Fibroblast of skin of back (primary cell): ENCODE measurements at places on chromosomes 13 and 19.

GRCh38 chr19:58572026-58572817 lies 913 bp downstream of the MZF1 start:
- no peak for DNase-seq

GRCh38 chr13:60945396-60945795 lies 470.3 kb downstream of the PCDH20 start:
- no peak for DNase-seq

- DNase-seq: no peak
Observed at GRCh38 chr13:70612881-70613280, 504.6 kb upstream of the KLHL1 start.

DNA sequence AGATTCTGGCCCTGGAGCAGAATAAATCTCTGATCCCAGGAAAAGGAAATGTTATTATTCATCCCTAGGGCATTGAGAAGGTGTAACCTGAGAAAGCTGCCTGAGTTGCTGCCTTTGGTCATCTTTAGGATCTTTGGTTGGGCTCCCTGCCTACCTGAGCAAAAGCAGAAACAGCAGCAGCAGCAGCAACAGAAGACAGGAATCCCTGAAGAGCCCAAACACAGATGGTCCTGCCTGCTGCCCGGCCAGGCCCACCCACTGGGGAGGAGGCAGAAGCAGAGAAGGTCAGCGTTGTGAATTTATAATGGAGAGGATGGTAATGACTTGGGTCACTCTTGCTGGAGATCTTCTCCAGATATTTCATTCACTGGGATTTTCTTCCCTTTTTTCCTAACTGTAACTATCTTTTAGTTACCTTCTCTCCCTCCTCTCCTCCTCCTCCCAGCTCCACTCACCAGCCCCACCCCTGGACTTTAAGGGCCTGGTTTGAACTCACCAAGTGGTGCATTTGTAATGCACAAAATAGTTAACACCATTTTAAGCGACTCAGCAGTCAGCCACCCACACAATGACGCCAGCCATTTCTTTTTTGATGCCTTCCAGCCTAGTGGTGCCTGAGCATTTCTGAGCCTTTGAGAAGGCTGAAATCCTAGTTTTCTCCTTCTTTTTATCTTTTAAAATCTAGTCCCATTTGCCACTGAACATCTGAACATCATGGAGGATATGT lies 91.7 kb downstream of the HSPH1 start:
- DNase-seq: no peak

DNA sequence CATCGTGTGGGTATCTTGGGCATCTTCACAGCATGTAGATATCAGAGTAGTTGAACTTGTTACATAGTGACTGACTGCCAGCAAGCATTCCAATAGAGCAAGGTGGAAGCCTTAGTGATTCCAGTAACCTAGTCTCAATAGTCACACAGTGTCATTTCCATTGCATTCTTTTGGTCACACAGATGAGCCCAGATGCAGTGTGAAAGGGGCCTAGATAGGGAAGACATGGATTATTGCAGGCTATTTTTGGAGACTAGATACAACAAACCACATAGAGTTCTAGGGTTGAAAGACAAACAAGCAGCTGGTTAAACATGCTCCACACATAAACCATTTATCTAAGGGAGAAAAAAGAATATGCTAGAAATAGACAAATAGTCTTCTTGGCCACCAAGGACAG lies 553.5 kb downstream of the DCT start:
- DNase-seq: peak; percentile 12

DNA sequence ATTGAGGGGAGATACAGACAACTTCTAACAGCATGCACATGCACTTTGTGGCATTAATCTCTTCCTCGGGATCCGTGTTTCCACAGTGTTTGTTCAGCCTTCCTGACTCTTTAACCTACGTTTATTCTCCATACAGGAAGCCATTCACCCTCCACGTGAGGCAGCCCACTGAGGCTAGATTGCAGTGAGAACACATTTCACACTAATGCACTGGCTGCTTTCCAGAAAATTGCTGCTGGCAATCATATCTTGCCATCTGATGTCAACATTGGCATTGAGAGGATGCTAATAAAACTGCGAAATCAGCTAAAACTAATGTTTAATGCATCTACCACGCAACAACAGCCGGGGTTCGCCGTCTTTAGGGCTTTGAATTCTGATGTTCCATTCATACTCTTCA lies 30.0 kb downstream of the DCLK1 start:
- no peak for DNase-seq

- DNase-seq: no peak
Observed at GRCh38 chr19:30160426-30160825, 211.8 kb upstream of the ZNF536 start.

DNA sequence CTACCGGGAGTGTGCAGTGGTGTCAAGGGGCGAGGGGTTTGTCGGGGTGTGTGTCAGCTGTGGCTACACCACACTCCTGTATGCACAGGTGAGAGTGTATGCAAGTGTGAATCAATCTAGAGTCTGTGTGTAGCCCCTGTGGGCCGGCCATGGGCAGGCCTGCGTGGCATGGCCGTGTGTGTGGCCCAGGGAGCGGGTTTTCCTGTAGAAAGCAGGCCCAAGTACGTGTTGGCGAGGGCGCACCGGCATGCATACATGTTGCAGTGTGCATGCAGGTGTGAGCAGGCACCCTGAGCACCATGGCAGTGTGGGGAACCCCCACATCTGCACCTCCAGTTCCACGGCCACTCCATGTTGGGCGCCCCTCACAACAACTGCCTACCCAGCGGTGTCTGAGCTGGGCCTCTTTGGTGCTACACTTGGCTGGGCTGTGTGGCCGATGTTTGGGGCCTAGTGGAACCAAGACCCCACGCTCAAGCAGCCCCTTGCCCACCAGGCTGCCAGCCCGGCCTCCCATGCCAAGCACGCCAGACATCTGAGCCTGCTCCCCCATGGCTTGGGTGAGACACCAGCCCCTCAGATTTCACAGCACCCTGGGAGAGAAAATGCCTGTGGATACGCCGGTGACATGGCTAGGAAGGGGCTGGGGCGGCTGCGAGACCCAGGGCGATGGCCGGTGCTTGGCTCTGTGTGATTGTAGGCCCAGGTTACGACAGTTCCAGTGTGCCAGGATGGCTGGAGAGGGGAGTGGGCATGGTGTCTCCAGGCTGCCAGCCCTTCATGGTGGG lies 2.1 kb downstream of the NFIX start:
- DNase-seq: no peak

- DNase-seq: no peak
Observed at GRCh38 chr13:24700539-24700938, 20.3 kb downstream of the ATP12A start.

DNA sequence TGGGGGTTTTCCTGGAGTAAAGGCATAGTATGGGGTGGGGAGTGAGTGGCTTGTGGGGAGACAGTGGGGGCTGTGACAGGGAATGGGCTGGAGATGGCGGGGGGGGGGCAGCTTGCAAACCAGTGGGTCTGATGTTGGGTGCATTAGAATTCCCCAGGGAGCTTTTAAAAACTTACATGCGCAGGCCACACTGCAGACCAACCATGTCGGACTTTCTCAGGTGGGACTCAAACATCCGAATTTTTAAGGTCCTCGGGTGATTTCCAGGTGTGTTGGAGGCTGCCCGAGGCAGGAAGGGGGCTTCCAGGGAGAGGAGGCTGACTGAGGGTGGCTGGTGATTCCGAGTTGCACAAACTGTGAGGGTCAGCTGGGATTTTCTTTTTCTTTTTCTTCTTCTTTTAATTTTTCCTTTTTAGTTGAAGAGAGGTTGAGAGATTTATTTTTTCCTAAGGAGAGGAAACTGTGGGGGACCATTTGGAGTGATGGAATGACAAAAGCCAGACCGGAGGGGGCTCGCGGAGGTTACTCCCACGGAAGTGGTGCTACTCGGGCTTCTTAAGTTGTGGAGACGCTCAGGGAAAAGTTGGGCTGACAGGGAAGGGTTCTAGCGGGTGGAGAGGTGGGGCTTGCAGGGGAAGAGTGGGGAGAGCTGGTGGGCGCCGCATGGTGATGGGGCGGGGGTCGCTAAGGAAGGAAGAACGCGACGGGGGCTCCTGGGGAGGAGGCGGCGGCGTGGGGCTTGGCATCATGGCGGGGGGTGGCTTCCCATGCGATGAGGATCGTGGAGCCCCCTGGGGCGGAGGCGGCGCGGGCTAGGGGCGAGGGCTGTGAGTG lies 997 bp upstream of the CACNG8 start:
- no peak for DNase-seq

DNA sequence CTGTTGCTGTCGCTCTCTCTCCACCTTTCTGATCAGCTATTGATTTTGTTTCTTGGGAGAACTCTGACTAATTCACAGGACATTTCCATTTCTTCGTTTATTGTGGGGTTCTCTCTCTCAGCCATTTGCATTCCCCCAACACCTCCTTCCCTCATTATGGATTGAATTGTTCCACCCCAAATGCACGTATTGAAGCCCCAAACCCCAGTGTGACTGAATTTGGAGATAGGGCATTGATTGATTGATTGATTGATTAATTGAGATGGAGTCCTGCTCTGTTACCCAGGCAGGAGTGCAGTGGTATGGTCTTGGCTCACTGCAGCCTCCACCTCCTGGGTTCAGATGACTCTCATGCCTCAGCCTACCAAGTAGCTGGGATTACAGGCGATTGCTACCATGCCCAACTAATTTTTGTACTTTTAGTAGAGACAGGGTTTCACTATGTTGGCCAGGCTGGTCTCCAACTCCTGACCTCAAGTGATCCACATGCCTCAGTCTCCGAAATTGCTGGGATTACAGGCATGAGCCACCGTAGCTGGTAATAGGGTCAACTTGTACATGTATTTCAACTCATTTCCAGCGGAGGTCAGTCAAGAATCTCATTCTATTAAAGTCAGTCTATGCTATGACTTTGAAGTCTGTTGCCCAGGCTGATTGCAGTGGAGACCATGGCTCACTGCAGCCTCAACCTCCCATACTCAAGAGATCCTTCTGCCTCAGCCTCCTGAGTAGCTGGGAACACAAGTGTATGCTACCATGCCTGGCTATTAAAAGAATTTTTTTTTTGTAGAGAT lies 13.6 kb downstream of the NFILZ start:
- DNase-seq: no peak

GRCh38 chr13:80921541-80921940 lies 580.6 kb upstream of the SPRY2 start:
- peak; percentile 25 for DNase-seq

DNA sequence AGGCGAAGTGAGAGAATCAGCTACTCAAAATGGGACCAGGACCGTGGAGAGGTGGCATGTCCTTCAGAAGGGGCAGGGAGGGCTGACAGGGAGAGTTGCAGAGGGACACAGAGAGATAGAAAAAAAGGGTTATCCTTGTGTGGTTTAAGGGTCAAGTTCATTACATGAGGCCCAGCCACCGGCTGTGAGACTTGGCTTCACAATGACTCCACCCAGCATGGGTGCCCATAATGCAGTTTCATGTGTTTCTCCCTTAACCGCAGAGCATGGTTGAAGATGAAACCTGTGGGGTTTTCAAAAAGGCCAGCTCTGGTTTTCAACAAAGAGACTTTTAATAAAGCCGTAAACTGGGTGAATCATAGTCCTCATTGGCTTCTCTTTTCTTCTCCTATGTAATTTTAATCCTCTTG lies 164.6 kb downstream of the KLF5 start:
- DNase-seq: no peak

- DNase-seq: no peak
Observed at GRCh38 chr13:49521224-49521623, 25.5 kb downstream of the PHF11 start.

DNA sequence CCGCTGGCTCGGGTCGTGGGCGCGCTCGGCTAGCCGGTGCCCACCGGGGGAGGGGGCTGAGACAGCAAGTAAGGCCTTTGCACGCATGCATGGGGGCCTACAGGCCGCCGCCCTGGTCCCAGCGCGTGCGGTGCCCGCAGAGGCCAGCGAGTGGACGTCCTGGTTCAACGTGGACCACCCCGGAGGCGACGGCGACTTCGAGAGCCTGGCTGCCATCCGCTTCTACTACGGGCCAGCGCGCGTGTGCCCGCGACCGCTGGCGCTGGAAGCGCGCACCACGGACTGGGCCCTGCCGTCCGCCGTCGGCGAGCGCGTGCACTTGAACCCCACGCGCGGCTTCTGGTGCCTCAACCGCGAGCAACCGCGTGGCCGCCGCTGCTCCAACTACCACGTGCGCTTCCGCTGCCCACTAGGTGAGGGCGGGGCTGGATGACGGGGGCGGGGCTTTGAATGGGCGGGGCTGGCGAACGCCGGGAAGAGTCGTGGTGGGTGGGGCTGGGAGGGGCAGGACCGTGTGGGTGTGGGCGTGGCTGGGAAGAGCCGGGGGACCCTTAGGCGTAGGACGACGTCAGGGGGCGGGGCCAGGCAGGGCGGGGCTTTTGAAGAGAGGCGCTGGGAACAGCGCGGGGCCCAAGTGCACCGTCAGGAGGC lies 2.1 kb downstream of the CILP2 start:
- DNase-seq: peak; percentile 65

DNA sequence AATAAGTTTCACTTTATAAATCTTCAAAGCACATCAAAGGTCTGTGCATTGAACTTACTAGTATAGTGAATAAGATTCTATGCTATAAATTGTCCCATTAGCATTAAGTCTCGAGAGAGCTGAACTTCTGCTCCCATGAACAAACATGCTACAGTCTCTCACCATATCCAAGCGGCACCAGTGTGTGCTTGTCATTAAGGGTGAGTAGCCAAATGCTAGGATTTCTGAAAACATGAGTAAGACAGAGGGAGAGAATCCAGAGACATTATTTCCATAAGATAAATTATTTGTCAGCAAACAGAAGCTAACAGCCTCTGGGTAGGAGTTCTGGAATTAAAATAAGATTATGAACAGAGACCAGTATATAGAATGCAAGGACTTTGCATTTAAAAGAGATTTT lies 2882.5 kb downstream of the PCDH9 start:
- DNase-seq: peak; percentile 51
